ENCODE measurements at places on chromosomes 2 and 18.

DNA sequence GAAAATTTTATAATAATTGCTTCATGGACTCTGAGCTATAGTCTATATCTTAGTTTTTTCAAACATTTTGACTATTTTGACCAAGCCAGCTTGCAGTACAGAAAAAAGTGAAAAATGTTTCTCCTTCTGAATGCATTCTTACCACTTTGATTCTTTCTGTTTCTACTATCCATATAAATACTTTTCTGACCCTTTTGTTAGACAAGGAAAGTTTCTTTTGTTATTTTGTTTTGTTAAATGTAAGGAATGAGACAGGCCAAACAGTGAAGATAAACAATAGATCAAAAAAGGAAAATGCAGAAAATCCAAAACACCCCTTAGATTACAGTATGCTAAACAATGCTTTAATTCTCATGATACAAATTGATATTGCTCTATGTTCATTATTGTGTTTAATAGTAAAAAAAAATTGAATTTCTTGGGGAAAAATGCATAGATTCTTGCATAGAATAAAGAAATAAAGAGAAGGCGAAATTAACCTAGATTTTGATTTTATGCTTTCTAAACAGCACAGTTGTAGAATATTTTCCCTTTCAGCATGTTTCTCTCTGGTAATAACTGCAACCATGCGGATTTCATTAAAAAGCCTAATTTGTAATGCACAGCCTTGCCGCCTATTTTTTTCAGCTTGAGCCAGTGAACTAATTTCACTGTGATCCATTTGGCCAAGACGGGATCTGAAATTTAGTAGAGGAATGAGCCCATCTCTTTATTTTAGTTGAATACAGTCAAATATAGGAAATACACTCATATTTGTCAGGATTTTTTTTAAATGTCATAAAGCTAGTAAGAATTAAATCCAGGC lies 976 bp downstream of the TNFAIP6 start:
- no peak for DNase-seq

- DNase-seq: no peak
These were observed 41.7 kb downstream of the ST3GAL5 start for GRCh38 chr2:85847051-85847588.

- DNase-seq: no peak
These were observed 6.7 kb upstream of the IL1A start for GRCh38 chr2:112791019-112791418.

- DNase-seq: peak; percentile 3
These were observed 27.5 kb downstream of the PMAIP1 start for GRCh38 chr18:59927246-59927825.

- no peak for DNase-seq
These were observed 434.3 kb upstream of the TNP1 start for GRCh38 chr2:217294211-217294610.

GRCh38 chr2:206125901-206126300 lies 33.3 kb downstream of the NDUFS1 start:
- no peak for DNase-seq

DNA sequence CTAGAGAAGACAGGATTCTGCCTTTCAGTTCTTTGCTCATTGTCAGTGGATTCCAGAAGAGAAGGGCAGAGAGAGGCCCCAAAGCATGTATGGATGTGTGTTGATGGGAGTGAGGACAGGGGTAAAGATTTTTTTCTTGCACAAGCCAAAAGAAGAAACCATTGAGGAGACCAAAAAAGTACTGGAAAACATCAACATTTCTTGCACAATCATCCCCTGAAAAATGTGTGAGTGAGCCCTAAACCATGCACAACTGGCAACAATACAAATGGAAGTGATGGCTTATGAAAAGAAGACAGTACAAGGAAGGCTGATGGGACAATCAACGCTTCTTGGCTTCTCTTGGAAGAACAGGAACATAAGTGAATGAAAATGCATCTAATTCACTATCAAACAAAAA lies 5.6 kb upstream of the SMAD7 start:
- no peak for DNase-seq

- DNase-seq: peak; percentile 37
These were observed 164.2 kb downstream of the ANTXR1 start for GRCh38 chr2:69177063-69177771.

DNA sequence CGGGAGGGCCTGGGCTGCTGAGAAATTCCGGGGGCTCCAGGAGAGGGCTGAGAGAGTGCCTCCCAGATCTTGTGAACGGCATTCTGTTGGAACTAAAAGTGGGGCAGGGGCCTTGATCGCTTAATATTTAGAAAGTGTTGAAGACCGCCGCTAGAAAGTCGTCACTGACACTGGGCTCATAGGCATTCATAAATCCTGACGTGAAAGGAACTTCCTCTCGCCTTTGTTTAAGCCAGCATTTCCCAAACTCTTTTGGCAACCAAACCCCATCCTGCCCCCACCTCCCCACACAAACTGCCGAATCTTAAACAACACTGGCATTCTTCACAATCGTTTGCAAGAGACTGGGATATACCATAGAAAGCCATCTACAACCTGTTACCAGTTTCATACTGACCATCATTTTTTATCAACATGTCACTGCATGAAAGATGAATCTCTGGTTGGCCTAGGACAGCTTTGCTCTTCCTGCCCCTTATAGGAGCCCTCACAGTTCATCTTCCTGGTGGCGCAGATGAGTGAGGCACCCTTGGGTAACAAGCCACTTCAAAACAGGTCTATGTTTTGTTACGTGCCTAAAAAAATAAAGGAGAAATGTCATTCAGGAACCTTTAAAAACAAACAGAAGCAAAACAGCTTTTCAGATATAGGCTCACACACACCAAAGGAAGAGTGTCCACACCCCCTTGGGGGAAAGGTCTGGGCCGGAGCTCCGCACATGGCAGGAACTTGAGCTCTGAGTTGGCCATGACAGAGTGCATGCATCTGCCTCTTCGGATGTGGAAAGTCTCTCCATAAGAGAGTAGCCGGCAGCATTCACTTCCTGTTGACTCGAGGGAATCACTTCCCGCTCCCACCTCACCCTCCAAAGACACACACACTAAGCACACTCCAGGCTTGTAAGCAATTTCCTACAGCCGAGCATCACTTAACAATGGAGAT lies 13.0 kb downstream of the MTERF4 start:
- no peak for DNase-seq

DNA sequence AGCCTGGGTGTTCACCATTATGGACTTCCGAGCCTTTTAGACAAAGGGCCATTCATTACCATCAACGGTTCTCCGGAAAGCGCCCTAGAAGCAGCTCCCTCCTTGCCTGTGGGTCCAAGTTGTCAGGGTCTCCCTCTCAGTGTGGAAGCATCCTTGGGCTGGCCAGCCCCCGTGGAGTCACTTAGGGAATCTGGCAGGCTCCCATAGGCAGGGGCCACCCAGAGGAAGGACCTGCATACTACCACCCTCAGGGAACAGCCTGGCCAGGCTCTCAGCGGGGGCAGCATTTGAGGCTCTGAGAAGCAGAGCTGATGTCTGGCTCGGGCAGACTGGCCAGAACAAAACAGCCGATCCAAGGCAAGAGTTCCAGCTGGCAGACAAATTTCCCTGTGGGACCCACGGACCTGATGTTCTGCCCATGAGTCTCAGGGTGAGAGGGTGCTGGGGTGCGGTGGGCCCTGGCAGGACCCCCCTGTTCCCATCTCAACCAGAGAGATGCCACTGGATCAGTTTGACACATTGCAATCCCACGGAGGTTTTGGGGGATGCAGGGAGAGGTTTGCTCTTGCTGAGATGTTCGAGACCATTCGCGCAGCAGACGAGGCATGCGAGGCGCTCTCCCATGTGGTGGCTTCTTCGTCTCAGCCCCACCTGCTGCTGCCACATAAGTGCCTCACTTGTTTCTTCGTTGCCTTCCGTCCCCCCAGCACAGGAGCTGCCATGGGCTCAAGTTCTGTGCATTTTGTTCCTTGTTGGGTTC lies 56.9 kb downstream of the ACKR3 start:
- DNase-seq: peak; percentile 11

DNA sequence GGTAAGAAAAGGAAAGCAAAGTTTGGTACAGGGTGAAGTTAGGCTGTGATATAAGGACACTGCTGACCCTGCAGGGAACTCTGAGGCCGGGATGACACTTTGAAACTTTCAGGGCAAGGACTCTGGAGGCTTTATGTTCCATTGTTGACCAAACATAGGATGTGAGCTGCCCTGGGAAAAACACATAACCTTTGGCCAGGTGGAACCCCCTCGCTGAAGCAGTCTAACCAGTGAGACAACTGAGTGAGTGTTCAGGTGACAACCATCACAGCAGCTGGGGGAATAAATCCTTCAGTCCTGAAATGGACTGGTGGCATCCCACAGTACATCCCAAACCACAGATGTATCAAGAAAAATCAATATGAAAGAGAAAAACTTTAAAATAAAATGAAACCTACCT lies 280.9 kb upstream of the CDH2 start:
- no peak for DNase-seq

DNA sequence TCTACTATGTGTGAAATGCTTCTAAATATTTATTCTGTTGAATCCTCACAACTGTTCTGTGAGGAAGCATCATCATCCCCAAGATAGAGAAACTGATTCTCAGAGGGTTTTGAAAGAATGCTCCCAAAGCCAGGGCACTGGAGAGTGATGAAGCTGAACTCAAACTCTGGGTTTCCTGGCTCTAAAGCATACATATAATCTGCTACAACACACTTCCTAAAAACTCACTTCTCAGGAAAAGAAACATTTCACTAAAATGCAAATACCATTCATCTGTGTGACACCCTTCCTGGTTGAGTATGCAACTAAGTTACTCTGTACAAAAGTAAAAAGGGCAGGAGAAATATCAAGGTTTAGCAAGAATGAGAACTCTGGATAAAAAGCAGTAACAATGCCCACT lies 58.6 kb downstream of the GRB14 start:
- DNase-seq: no peak

- DNase-seq: no peak
These were observed 38.2 kb downstream of the UBR3 start for GRCh38 chr2:169865492-169865891.

- no peak for DNase-seq
These were observed 72.7 kb upstream of the MAP4K4 start for GRCh38 chr2:101624706-101625332.

DNA sequence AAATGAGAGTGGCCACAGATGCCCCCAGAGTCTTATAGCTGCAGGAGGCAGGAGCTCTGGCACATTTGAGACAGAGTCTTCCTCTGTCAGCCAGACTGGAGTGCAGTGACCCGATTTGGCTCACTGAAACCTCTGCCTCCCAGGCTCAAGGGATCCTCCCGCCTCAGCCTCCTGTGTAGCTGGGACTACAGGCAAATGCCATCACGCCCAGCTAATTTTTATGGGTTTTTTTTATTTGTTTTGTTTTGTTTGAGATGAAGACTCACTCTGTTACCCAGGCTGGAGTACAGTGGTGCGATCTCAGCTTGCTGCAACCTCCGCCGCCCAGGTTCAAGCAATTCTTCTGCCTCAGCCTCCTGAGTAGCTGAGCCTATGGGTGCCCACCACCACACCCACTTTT lies 80.7 kb upstream of the CABLES1 start:
- no peak for DNase-seq

DNA sequence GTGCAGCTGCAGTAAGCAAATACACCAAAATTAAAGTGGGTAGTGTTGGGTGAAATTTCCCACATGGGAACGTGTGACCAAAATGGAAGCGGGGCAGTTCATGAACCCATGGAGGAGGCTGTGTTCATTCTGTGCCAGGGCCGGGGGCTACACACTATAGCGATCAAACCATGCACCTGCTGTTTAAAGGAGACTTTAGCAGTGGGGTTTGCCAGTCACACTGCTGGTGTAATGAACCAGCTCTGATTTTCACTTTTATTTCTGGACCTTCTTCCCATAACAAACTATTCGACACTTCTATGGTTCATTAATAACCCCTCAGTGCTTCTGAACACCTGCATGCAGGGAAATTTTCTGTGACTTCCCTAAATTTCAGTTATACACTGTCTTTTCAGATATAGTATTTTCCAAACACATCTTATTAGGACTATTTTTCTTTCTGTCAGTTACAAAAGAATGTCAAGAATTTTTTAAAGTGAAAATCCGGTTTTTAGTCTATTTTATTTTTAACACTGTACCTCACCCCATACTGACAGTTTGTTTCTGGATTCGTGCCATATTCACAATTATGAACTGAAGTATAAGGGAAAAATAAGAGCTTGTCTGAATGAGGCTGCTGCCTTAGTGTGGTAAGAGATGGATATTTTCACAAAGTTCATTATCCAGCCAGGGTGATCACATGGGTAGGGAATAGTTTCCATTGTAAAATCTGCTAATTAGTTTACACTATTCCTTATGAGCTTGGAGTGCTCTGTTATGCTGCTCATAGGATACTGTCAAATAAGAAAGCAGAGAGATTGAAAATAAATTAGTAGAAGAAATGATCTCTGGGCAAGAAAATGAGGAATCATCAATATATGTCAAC lies 111.3 kb upstream of the CAVIN2 start:
- no peak for DNase-seq

GRCh38 chr2:20288642-20289340 lies 61.9 kb downstream of the PUM2 start:
- DNase-seq: no peak

DNA sequence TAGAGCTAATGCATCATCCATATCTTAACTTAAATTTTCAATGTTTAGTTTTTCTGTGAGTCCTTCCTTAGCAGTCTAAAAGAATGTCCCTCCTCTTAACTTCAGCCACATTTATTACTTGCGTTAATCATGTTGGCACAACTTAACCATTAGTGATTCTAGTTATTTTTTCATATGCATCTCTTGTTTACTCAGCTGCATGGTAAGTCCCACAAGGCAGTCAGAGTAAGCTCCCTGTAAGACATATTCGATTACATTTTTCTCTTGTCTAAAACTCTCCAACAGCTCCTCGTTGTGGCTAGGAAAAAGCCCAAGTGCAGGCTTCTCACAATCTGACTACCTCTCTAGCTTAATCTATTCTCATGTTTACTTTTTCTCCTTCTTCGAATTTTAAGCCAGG lies 2045.3 kb upstream of the PIK3C3 start:
- DNase-seq: no peak
